Fibroblast of skin of abdomen (primary cell): ENCODE measurements at places on chromosomes 2 and 18.

DNA sequence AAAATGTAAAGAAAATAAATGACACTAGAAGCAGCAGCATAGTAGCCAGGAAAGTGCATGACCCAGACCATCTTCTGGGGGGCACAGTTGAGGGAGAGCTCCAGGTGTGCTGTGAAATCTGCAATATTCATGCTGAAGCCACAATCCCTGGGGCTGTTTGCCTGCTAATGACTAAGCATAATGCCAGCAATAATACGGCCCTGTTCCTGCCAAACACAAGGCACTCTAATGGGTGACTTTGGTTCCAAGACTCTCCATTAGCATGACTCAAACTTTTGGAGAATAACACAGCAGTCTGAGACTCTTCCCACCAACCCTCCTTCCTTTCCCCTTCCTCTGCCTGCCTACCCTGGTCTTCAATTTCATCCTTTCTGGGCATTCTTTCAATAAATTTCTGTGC lies 77.9 kb upstream of the DOCK10 start:
- DNase-seq: peak; percentile 47

- DNase-seq: no peak
Observed at GRCh38 chr2:169351725-169352124, 10.6 kb downstream of the LRP2 start.

DNA sequence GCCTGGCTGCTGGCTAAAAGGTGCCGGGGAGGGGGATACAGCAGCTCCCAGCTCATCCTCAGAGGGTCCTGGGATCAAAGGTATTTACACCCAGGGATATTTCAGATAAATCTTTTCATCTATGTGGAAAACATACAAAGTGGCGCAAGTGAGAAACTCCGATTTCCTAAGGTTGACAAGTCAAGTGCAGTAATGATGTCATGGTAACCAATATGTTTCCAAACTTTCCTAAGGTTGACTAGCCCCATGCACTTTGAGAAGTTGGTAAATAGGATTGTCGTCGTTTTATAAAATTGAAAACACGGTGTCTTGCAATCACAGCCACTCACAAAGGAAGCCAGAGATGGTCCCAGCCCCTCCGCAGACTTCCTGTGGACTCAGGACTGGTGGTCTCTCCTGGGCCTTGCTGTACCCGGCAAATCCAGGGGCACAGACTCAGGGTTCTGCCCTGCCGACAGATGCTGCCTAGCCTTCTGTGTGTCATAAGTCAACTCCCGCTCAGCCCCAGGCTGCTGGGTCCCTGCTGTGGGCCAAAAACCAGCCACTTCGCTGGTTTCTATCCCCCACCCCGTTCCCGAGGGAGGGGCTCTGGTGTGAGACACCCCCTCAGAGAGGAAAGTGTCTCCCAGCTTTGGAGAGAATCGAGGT lies 111.2 kb upstream of the PPP1CB start:
- DNase-seq: no peak

- DNase-seq: peak; percentile 90
Observed at GRCh38 chr2:144553379-144553778, 33.5 kb upstream of the ZEB2 start.

DNA sequence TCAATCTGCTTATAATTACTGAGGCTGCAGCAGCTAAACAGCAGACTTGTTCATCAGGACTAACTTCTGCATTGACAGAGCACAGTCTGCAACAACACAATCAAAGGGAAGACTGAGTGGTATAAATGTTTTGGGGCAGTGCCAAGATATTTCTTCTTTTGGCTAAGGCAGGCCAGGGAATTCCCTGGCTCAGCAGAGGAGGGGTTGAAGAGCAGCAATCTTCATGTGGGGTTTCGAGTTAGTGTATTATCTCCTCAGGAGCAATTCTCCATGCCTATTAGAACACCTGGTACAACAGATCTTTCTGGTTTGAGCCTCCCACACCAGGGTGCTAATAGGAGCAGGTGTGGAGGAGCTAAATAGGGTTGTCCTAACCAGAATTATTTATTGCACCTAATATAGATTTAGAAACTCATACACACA lies 103.0 kb upstream of the STK17B start:
- DNase-seq: peak; percentile 82

- peak; percentile 98 for DNase-seq
Observed at GRCh38 chr2:84807063-84807485, 73.8 kb downstream of the TRABD2A start.

GRCh38 chr2:33412920-33413319 lies 63.5 kb upstream of the RASGRP3 start:
- DNase-seq: peak; percentile 59

GRCh38 chr18:49861659-49862058 lies 48.3 kb upstream of the ACAA2 start:
- DNase-seq: no peak
